ENCODE measurements at places on chromosomes 5 and 9. TPM values are rescaled to one million over a fixed set of nuclear protein-coding genes. Genes with fewer than 3 reads are reported as not detected.

GRCh38 chr5:164289526-164289925 lies 784.1 kb downstream of the MAT2B start:
- no peak for DNase-seq

DNA sequence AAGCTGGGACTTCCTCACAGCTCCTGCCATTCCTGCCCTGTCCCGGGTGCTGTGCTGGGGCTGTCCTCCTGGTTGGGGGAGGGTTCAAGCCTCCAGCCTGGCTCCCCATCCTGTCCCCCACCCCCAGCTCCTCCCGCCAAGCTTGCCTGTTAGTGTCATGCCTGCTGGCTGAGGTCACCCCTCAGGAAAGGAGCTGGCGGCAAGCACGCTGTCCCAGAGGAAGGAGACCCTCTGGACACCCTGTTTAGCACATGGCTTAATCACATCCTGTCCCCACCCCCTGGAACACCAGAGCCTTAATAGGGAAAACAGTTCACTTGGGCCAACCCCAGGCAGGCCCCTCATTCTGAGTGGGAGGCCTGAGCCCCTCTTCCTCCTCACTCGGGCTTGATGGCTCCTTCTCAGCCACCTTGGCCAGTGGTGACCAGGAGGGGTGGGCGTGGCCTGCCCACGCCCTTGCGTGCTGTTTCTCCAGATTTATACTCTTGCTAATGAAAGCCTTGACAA lies 9.2 kb upstream of the PHYHD1 start:
- DNase-seq: no peak

- no peak for DNase-seq
These were observed 76.1 kb downstream of the HMHB1 start for GRCh38 chr5:143887903-143888665.

CPLANE1 gene
- total RNA-seq: 6.4 TPM

MYO10 gene
- 61.9 TPM for total RNA-seq

ABCA1 gene
- 11.2 TPM for total RNA-seq

GRCh38 chr5:86964889-86965288 lies 302.8 kb upstream of the RASA1 start:
- no peak for DNase-seq

SURF6 gene
- 41.2 TPM for total RNA-seq

DNA sequence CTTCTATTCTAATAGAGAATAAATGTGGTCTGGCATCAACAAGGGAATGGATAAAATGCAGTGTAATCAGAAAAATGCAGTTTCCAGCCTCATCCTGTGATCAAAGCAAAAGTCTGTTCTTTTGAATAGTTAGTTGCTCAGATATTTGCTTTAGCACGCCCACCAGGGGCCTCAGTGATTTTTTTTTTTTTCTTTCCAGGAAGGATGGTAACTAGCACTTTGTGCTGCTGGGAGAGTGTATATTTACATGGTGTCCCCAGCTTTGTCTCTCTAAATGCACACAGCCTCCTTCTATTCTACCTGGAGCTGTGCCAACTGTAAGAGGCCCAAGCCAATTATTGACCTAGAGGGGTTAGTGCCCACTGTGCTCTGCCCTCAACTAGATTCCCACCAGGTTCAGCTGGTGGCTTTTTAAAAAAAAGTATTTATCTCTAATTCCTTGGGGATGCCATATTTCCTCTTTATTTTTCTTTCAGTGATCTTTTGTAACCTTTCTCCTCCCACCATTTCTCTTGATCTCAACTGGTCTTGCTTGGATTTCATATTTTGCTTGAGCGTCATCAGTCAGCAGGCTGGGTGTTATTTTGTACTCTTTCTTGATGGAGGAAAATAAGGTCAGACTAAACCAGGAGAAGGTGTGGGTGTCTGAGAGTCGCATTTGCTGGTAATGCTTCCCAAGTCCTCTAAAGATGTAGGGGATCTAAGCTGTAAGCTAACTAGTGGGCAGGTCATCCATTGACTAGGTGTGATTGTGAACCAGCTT lies 193.0 kb upstream of the C9orf72 start:
- DNase-seq: no peak

DNA sequence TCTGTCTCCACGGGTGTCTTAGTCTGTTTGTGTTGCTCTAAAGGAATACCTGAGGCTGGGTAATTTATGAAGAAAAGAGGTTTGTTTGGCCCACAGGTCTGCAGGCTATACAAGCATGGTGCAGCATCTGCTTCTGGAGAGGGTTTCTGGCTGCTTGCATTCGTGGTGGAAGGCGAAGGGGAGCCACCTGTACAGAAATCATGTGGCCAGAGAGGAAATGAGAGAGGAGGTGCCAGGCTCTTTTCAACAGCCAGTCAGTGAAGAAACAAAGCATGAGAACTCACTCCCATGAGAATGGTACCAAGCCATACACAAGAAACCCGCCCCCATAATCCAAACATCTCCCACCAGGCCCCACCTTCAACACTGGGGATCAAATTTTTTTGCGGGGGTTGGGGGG lies 53.4 kb downstream of the PFDN1 start:
- DNase-seq: no peak

DNA sequence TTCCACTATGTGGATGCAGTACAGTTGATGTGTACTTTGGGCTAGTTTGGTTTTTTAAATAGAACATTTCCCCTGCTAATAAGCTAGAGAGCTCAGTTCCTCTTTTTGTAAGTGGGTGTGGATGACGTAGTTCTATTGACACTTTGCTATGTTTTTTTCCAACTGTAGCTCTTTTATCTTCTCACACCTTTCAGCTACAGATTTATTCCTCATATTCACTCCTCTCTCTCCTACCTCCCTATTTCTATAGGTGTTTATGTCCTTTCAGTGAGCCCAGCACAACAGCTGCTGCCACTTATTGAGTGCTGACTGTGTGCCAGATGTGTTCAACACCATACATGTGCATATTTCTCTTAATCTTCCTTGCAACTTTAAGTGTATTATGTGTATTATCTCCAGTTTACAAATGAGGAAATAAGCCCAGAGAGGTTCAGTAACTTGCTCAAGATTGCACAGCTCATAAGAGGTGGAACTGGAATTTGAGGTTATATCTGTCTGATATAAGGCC lies 215.7 kb downstream of the SEMA6A start:
- DNase-seq: no peak

IL5 gene
- not detected for total RNA-seq

- DNase-seq: no peak
These were observed 123.0 kb upstream of the MTAP start for GRCh38 chr9:21679432-21679831.

SPINK13 gene
- total RNA-seq: 0.40 TPM

DNA sequence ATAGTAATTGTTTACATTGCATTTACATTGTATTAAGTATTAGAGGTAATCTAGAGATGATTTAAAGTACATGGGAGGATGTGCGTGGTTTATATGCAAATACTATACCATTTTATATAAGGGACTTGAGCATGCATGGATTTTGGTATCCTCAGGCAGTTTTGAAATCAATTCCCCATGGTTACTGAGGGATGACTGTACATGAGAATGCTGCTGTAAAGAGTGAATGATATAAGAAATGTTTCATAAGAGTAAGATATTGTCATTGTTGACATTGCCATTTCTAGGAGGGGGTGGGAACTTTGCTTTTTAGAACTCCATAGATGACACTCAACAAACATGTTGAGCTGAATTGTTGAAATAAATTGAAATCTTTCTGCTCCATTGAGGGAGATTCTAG lies 185.0 kb downstream of the SEMA6A start:
- DNase-seq: no peak

GRCh38 chr9:28155067-28155466 lies 581.8 kb upstream of the C9orf72 start:
- no peak for DNase-seq

FGFR4 gene
- 118 TPM for total RNA-seq

DNA sequence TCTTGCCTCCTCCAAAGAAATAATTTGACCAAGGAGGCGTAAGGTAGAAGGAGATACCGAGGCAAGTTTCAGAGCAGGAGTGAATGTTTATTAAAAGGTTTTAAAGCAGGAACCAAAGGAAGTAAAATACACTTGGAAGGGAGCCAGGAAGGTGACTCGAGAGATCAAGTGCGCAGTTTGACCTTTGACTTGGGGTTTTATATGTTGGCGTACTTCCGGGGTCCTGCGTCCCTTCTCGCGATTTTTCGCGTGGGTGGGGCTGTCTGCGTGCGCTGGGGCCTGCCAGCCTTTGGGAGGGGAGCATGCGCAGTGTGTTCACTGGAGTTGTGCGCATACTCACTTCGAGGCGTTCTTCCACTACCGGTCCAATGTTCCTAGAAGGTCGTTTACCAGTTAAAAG lies 166.0 kb upstream of the IRX2 start:
- no peak for DNase-seq

Data from colonic mucosa (tissue), 4 donors.